Activated T-helper 2 cell treated with anti-CD3 and anti-CD28 coated beads, Interferon-gamma antibody, Interleukin-2, Interleukin-4, amounts not matched to agents 10 μg/mL and 5 μg/mL and 100 μg/mL, durations not matched to agents 14 hours and 24 hours and 36 hours (primary cell): ENCODE measurements at places on chromosomes 16 and 17. TPM values are rescaled to one million over a fixed set of nuclear protein-coding genes. Genes with fewer than 3 reads are reported as not detected.
A peak's percentile ranks its signal among the peaks of the same experiment; 100 is the strongest.

UBE2Z gene
- total RNA-seq: 81.3 and 85.2 TPM in 2 replicates

MFAP4 gene
- not detected in 2 replicates for total RNA-seq

PTGES3L gene
- total RNA-seq: 1.9 and 2.1 TPM in 2 replicates

GRCh38 chr16:84933774-84934631 lies 77.3 kb downstream of the ZDHHC7 start:
- H3K27ac ChIP-seq: no peak overlapping the region
- H3K36me3 ChIP-seq: no peaks in the 10 kb centered on the region
- no peak for DNase-seq
- no peak overlapping the region for H3K4me3 ChIP-seq
- H3K4me1 ChIP-seq: no peaks in the 10 kb centered on the region
- H3K27me3 ChIP-seq: no peaks in the 10 kb centered on the region

DNA sequence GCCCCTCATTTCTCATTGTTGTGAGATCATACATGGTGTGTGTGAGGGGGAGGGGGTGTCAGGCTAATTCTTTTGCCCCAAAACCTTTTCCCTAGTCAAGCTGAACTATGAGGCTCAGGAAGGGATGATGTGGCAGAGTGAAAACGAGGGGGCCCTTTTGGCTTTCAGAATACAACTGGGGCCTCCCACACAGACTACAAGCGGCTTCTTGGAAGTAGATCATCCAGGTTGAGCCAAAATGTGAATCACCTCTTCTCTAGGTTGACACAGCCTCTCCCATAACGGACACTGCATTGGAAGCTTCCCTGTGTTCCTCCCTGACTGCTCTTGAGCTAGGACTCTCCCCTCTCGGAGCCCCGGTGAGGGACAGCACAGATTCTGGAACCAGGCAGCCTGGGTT lies 2.3 kb upstream of the ALKBH5 start:
- peak overlapping the region; percentile 98 for H3K27ac ChIP-seq
- DNase-seq: no peak
- H3K36me3 ChIP-seq: peaks cover 19% of the 10 kb centered on the region

GRCh38 chr17:22435231-22435974 lies 743.1 kb downstream of the KCNJ18 start:
- H3K4me3 ChIP-seq: no peak overlapping the region
- DNase-seq: no peak
- no peak overlapping the region for H3K27ac ChIP-seq
- H3K36me3 ChIP-seq: no peaks in the 10 kb centered on the region
- no peaks in the 10 kb centered on the region for H3K4me1 ChIP-seq

- no peaks in the 10 kb centered on the region for H3K4me1 ChIP-seq
- DNase-seq: no peak
- no peak overlapping the region for H3K4me3 ChIP-seq
- no peaks in the 10 kb centered on the region for H3K36me3 ChIP-seq
These were observed 930.7 kb downstream of the CDH8 start for GRCh38 chr16:61105544-61105943.
